ENCODE measurements at places on chromosomes 6 and 20. TPM values are rescaled to one million over a fixed set of nuclear protein-coding genes. Genes with fewer than 3 reads are reported as not detected.

OR11A1 gene
- total RNA-seq, result not detected

SRMS gene
- not detected for total RNA-seq

MDFI gene
- total RNA-seq, result not detected

PLEKHG1 gene
- total RNA-seq, result 0.08 TPM

CD109 gene
- 47.3 TPM for total RNA-seq

BCAS1 gene
- total RNA-seq, result 0.66 TPM

DNA sequence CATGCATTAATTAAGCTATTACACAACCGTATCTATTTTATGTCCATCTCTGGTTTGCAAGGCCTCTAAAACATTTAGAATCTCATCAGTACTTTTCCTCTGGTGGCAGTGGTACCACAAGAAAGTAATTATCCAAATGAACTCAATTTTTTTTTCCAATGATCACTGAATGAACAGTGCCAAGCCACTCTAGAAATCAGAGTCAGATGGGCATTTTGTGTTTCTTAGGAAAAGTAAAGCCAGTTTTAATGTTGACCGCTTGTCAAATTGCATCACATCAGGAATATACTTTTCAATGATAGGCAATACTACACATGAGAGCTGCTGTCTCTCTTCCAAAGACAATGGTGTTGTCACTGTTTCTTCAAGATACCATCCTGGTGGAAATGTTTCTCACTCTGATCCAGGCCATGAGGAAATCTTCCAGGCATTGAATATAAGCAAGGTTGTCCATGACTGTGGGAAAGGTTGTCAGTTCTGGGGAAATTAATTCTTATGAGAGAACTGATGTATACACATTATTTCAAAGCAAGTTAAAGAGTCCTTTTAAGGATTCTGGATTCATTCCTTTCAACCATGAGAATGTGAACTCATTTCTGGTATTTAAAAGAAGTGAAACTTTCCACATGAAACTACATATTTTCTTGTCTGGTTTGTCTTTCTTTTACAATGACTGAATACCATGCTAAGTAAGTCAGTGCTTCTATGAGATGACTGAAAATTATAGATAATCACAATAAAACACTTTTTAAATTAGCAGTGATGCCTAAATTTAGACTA lies 108.8 kb upstream of the TCF21 start:
- no peak overlapping the region for H3K4me3 ChIP-seq
- H3K27me3 ChIP-seq, result no peaks in the 10 kb centered on the region
- H3K4me1 ChIP-seq, result no peaks in the 10 kb centered on the region
- DNase-seq, result no peak

- no peaks in the 10 kb centered on the region for H3K27me3 ChIP-seq
- peaks cover 10% of the 10 kb centered on the region for H3K4me1 ChIP-seq
- H3K4me3 ChIP-seq, result no peak overlapping the region
- DNase-seq, result peak; percentile 34
- no peaks in the 10 kb centered on the region for H3K36me3 ChIP-seq
Measured at GRCh38 chr20:10369723-10370090, 64.3 kb downstream of the MKKS start.

GRCh38 chr20:63009045-63009961 lies 2.5 kb upstream of the BHLHE23 start:
- no peak overlapping the region for H3K27ac ChIP-seq
- no peak overlapping the region for H3K4me3 ChIP-seq
- peaks cover 23% of the 10 kb centered on the region for H3K4me1 ChIP-seq
- H3K36me3 ChIP-seq, result no peaks in the 10 kb centered on the region

GRCh38 chr6:69314001-69314400 lies 482.8 kb downstream of the LMBRD1 start:
- no peak for DNase-seq
- no peaks in the 10 kb centered on the region for H3K4me1 ChIP-seq
- H3K4me3 ChIP-seq, result no peak overlapping the region
- no peak overlapping the region for H3K27ac ChIP-seq
- no peaks in the 10 kb centered on the region for H3K36me3 ChIP-seq

DNA sequence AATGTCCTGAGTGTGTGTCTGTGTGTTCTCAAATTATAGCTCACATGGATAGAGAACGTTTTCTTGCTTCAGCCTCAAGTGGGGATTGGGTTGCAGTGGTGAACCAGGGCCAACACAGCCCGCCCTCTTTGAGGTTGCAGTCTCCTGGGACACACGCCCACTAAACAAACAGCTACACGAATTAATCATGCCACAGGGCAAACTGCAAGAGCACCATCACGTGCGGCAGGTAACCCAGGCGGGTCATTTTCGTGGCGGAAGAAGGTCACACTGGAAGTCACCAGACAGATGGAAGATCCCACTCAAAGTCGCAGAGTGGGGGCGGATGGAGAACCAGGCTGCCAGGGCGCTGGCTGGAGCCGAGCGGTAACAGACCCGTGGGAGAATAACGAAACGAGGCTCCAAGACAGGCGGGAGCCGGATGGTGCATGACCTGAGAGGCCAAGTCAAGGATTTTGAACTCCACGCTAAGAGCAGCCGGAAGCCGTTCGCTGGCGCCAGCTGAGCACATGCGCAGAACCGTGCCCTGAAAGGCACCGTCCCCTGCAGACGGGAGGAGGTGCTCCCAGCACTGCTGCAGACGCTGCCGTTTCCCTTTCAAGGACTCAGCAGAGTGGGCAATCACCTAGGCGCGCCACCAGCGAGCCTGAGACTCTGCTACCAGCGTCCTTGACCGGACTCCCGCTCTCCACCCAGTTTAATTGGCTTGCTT lies 10.7 kb downstream of the DLL1 start:
- H3K4me3 ChIP-seq, result no peak overlapping the region
- DNase-seq, result no peak
- H3K27ac ChIP-seq, result no peak overlapping the region
- H3K27me3 ChIP-seq, result peaks cover 9% of the 10 kb centered on the region
- no peaks in the 10 kb centered on the region for H3K4me1 ChIP-seq

DNA sequence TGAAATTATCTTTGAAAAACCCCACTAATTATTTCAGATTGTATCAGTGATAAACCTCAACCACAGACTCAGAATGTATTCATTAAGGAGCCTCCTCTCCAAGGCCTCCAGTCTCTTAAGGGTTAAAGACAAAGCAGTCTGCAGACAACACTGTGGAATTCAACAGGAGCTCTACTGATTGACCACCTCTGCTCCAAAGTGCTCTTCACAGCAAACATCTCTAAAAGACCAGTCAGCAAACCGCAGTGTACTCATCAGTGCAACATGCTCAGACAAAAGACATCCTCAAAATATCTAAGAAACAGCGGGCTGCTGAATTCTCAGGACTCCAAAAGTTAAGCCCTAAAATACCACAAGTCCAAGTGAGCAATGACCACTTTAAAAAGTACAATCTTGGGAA lies 42.0 kb downstream of the UQCC1 start:
- H3K27ac ChIP-seq, result no peak overlapping the region
- peaks cover 28% of the 10 kb centered on the region for H3K36me3 ChIP-seq
- H3K4me1 ChIP-seq, result no peaks in the 10 kb centered on the region
- peak; percentile 29 for DNase-seq
- no peak overlapping the region for H3K4me3 ChIP-seq
- no peaks in the 10 kb centered on the region for H3K27me3 ChIP-seq

- no peaks in the 10 kb centered on the region for H3K36me3 ChIP-seq
- H3K4me1 ChIP-seq, result no peaks in the 10 kb centered on the region
- no peaks in the 10 kb centered on the region for H3K27me3 ChIP-seq
- DNase-seq, result no peak
- no peak overlapping the region for H3K4me3 ChIP-seq
Measured at GRCh38 chr6:4707011-4707410, 69.2 kb upstream of the CDYL start.

DNA sequence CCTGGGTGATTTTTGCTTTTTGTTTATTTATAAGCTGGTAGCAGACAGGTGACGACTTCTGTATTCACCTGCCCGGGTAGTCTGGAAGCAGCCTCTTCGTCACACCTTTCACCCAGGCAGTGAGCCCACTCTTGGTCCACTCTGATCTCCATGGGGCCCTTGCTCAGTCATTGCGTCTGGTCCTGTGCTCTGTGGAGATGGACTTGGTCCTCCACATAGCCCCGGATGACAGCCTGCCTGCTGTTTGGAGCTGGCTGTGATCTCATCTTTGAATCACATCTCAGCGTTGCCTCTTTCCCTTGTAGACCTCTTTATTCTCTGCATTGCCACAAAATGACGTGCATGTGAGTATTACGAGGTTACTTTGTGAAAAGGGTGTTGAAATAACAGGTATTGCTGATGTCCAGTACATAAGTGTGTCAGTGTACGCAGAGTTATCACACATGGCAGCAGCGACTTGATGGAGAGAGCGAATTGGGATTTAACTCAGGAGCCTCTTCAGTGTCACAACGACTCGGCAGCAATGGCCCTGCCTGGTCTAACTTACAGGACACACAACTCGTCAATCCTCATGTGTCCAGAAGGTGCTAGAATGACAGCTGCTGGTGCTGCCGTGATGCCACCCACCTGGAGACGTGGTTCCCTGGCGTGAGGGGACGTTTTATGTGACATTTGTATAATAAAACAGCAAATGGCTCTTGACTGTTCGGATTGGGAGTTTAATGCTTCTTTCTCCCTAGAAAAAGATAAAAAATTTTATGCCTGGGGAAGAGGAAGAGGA lies 24.2 kb upstream of the FRMD1 start:
- no peak overlapping the region for H3K4me3 ChIP-seq
- no peak overlapping the region for H3K27ac ChIP-seq
- H3K36me3 ChIP-seq, result no peaks in the 10 kb centered on the region
- DNase-seq, result no peak
- H3K27me3 ChIP-seq, result no peaks in the 10 kb centered on the region

GRCh38 chr20:53738945-53739798 lies 145.5 kb upstream of the ZNF217 start:
- peaks cover 58% of the 10 kb centered on the region for H3K4me1 ChIP-seq
- H3K36me3 ChIP-seq, result no peaks in the 10 kb centered on the region
- peak; percentile 39 for DNase-seq

DNA sequence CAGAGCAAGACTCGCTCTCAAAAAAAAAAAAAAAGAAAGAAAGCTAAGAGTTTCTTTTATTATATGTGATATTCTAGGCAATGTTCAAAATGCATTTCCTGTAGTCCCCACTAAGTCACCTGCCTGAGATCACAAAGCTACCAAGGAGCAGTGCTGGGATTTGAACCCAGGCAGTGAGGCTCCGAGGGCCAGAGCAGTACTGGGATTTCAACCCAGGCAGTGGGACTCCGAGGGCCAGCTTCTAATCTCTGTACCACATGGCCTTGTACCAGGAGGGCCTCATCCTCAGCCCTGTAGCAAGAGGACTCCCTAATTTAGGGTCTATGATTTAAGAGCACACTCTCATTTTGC lies 39.7 kb downstream of the ZMYND8 start:
- no peak overlapping the region for H3K4me3 ChIP-seq
- H3K36me3 ChIP-seq, result peaks cover 19% of the 10 kb centered on the region
- no peak for DNase-seq

GRCh38 chr20:50226093-50226974 lies 35.7 kb downstream of the CEBPB start:
- no peaks in the 10 kb centered on the region for H3K27me3 ChIP-seq
- H3K27ac ChIP-seq, result no peak overlapping the region
- no peak overlapping the region for H3K4me3 ChIP-seq

DNA sequence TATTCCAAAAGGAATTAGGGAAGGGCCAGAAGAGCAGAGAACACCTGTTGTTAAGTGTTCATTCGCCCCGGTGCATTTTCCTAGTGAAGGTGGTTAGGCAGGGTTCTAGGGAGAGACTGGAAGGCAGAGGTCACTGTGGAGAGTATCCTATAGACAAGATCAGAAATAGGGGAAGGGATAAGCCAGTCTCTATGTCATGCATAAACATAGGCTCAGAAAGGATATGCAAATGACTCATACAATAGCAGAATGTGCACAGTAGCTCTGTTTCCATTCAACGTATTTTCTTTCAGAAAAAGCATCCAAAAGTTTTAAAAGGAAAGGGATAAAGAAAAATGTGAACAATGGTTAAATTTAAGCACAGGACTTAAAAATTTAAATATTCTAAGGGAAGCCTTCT lies 47.4 kb downstream of the BMP6 start:
- H3K4me1 ChIP-seq, result peaks cover 30% of the 10 kb centered on the region
- no peaks in the 10 kb centered on the region for H3K27me3 ChIP-seq
- no peak overlapping the region for H3K4me3 ChIP-seq
- H3K27ac ChIP-seq, result no peak overlapping the region
- no peaks in the 10 kb centered on the region for H3K36me3 ChIP-seq

GRCh38 chr20:44079291-44079690 lies 107.7 kb downstream of the JPH2 start:
- H3K36me3 ChIP-seq, result no peaks in the 10 kb centered on the region
- H3K27ac ChIP-seq, result no peak overlapping the region
- peaks cover 10% of the 10 kb centered on the region for H3K4me1 ChIP-seq
- DNase-seq, result no peak
- no peaks in the 10 kb centered on the region for H3K27me3 ChIP-seq
- H3K4me3 ChIP-seq, result no peak overlapping the region

DNA sequence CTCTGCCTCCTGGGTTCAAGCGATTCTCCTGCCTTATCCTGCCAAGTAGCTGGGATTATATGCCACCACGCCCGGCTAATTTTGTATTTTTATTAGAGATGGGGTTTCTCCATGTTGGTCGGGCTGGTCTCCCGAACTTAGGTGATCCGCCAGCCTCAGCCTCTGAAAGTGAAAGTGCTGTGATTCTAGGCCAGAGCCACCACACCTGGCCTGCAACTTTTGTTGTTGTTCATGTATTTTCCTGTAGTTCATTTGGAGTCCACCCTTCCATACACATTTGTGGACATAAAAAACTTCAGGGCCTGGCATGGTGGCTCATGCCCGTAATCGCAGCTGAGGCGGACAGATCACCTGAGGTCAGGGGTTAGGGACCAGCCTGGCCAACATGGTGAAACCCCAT lies 14.5 kb downstream of the HSPA1B start:
- H3K4me3 ChIP-seq, result no peak overlapping the region
- peaks cover 50% of the 10 kb centered on the region for H3K36me3 ChIP-seq
- peaks cover 17% of the 10 kb centered on the region for H3K4me1 ChIP-seq
- no peak for DNase-seq

DNA sequence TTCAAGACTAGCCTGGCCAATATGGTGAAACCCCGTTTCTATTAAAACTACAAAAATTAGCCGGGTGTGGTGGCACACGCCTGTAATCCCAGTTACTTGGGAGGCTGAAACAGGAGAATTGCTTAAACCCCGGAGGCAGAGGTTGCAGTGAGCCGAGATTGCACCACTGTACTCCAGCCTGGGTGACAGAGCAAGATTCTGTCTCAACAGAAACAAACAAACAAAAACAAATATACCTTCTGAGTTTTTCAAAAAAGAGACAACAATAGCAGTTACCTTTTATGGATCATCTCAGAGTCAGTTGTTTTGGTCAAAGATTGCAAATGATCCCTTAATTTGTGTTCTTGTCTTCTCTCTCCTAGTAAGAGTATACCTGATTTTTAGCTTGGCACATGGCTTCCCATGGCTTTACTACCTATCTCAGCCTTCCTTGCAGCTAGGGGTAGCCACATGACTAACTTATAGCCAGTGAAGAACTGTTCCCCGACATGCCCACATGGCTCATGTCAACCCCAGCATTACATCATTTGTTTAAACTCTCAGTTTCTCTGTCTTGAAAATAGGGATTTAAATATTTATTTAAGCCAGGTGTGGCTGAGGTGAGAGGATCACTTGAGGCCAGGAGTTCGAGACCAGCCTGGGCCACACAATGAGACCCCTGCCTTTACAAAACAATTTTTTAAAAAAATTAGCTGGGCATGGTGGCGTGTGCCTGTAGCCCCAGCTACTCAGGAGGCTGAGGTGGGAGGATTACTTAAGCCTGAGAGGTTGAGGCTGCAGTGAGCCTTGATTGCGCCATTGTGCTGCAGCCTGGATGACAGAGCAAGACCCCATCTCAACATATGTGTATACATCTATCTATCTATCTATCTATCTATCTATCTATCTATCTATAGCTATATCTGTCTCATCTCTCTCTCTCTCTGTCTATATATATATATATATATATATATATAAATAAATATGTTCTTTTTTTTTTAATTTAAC lies 25.0 kb upstream of the SLC9A8 start:
- no peak overlapping the region for H3K4me3 ChIP-seq
- H3K36me3 ChIP-seq, result no peaks in the 10 kb centered on the region
- no peaks in the 10 kb centered on the region for H3K4me1 ChIP-seq
- H3K27ac ChIP-seq, result no peak overlapping the region
- DNase-seq, result no peak

All from SJSA1 (cell line).